ENCODE measurements at places on chromosomes 4 and X. TPM values are rescaled to one million over a fixed set of nuclear protein-coding genes. Genes with fewer than 3 reads are reported as not detected.

Gene CFAP299
- not detected for total RNA-seq

Gene UGT2B17
- not detected for total RNA-seq

Gene GPR50
- total RNA-seq, result not detected

Gene PAGE5
- total RNA-seq, result not detected

Gene HELT
- not detected for total RNA-seq

Data from MCF 10A (cell line).